ENCODE measurements at places on chromosomes 3 and 15. TPM values are rescaled to one million over a fixed set of nuclear protein-coding genes. Genes with fewer than 3 reads are reported as not detected.

Gene RPS17
- 5,603 TPM for total RNA-seq

Gene OXSR1
- 58.8 TPM for total RNA-seq

Gene ARRDC4
- total RNA-seq, result 4.6 TPM

- DNase-seq, result no peak
These were observed 22.1 kb downstream of the SRPRB start for GRCh38 chr3:133827684-133828083.

DNA sequence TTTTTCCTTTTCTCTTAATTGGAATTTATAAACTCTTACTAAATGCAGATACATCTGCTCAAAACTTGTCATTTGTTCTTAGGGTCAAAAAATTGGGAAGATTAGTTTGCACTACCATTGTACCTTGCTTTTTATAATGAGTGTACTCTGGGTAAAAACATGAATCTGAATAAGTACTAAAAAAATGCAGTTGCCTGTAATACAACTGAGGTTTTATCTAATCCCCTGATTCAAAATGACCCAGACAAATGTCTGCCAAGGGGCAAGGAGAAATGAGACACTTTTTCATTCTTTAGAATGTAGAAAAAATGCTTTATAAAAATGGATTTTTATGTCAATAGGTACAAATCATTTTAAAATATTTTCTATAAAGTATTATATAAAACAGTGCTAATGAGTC lies 42.4 kb downstream of the RASA2 start:
- DNase-seq, result no peak

- no peak for DNase-seq
These were observed 160.6 kb upstream of the IQSEC1 start for GRCh38 chr3:13233487-13234485.

GRCh38 chr3:30747771-30748281 lies 141.4 kb downstream of the TGFBR2 start:
- DNase-seq, result peak; percentile 80

- DNase-seq, result peak; percentile 12
These were observed 25.8 kb downstream of the ZPLD1 start for GRCh38 chr3:102460579-102460978.

DNA sequence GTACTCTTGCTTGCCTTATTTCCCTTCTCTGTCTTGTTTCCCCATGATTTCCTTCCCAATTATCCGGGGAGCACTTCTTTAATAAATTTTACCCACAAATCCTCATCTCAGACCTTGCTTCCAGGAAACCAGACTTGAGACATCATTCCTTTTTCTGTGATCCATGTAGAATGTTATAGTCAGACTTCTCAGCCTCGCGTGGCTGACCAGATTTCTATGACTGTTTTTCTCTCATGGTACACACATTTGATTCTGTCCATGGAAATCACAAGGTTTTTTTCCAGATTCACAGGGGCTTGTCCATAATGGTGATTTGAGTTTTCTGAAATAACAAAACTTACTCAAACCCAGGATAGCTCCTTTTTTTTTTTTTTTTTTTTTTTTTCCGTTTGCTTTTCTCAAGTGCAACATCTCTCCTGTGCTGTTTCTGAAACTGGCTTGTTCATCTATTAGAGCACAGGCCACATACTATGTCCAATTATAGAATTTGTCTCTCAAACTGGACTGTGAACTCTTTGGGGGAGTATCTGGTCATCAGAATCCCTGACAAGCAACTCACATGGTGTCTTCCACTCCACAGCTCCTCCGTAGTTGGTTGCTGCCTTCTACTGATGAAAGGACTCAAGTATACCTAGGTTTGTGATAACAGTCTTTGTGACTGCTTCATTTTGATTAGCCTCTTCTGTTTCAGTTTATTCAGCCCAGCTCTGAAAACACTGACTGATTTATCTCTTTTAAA lies 50.8 kb downstream of the RBMS3 start:
- no peak for DNase-seq

- no peak for DNase-seq
These were observed 154.3 kb downstream of the PLCL2 start for GRCh38 chr3:17038900-17039553.

Data from RPMI7951 (cell line).